Left cardiac atrium (tissue), 4 donors: ENCODE measurements at places on chromosomes 5 and 9. TPM values are rescaled to one million over a fixed set of nuclear protein-coding genes. Genes with fewer than 3 reads are reported as not detected.

DNA sequence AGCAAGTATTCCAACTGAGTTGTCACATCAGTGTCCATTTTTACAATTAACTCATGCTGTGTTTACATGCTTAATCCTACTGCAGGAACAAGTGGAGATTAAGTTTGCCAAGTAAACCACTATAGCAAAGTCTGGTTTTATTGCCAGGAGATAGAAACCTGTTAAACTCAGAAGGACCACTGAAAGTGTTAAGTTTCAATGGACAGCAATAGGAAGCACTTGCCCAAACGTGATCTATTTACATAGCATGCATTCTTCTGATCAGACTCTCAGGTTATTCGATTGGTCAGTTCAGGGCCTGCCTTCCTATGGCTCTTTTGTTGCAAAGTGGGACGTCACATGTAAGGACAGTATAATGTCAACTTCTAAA is 28.0 kb upstream of the IFNK start:
- no peak for DNase-seq

NPDC1 gene
- total RNA-seq, result 87.3 TPM

C6 gene
- 84.1 TPM for total RNA-seq

GRCh38 chr5:151671950-151672349 is 14.8 kb downstream of the SPARC start:
- DNase-seq, result peak; percentile 82

- no peak for DNase-seq
Observed at GRCh38 chr5:58185801-58186200, 274.1 kb downstream of the PLK2 start.

DNA sequence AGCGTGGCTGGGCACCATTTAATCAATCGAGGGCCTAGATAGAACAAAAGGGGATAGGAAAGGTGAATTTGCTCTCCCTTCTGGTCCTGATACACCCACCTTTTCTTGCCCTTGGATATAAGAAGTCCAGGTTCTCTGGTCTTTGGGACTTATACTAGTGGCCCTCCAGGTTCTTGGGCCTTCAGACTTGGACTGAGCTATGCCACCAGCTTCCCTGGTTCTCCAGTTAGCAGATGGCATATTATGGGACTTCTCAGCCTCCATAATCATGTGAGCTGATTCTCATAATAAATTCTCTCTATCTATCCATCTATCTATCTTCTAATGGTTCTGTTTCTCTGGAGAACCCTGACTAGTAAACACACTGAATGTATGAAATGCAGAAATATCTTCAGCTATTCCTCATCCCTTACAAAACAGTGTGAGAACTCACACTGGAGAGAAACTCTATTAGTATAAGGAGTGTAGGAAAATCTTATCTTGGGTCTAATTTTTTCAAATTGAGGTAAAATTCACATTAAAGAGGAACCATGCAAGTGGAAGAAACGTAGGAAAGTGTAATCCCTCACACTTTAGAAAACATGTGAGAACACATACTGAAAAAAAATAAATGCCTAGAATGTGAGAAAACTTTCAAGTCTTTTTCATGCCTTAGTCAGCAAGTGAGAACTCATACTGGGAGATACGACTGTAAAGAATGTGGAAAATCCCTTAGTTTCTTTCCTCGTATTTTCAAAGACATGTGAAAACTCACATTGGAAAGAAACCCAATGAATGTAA is 15.5 kb downstream of the PCDHB15 start:
- no peak for DNase-seq
